ENCODE measurements at places on chromosomes 7 and 10.
A peak's percentile ranks its signal among the peaks of the same experiment; 100 is the strongest.

GRCh38 chr7:70679661-70680060 lies 452.3 kb upstream of the GALNT17 start:
- no peak for DNase-seq

DNA sequence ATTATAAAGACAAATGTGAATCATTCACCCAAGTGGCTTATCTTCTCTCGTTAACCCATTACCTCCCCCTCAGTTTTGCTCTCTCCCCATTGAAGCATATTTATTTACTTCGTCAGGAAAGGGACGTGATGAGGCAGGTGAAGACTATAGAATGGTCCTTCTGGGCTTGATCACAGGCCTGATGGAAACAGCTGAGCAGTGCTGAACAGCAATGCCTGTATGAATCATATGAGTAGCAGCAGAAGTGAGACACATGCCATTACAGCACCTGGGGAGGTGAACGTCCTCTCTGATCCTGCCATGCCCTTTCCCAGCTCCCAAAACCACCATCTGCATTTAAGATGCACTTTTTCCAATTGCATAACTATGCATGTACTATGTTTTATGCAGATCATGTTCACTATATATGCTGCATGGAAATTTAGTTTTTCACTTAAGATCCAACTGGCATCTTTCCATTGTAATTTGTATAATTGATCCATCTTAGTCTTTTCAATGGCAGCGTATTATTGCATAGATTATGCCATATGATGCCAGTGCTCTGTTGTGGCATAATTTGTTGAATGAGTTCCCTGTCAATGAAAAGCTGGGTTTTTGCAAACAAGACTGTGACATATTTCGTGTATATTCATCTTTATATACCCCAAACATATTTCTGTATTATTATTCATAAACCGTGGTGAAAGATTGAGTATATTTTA lies 105.3 kb downstream of the CXCL12 start:
- DNase-seq, result no peak

- no peak for DNase-seq
Observed at GRCh38 chr7:19798986-19799385, 25.6 kb upstream of the TMEM196 start.

DNA sequence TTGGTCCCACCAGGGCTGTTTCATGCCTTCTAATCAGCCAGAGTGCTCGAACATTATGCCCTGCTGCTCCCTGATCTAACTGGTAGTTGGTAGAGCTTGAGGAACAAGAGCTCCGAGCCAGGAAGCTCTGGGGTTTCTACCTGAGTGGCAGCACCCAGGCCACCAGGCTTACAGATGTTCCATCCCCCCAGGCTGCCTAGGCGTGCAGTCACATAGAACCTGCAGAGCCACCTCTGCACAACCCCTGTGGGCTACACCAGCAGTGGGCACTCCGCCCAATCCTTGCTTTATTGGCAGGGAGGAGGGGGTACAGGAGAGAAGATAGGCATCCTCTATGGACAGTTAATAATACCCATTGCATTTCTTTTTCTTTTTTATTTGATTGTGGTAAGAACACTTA lies 21.8 kb downstream of the MAP3K8 start:
- no peak for DNase-seq

GRCh38 chr10:13827076-13827797 lies 240.5 kb downstream of the PRPF18 start:
- no peak for DNase-seq

- DNase-seq, result no peak
Observed at GRCh38 chr7:127892488-127893314, 138.5 kb downstream of the LRRC4 start.

DNA sequence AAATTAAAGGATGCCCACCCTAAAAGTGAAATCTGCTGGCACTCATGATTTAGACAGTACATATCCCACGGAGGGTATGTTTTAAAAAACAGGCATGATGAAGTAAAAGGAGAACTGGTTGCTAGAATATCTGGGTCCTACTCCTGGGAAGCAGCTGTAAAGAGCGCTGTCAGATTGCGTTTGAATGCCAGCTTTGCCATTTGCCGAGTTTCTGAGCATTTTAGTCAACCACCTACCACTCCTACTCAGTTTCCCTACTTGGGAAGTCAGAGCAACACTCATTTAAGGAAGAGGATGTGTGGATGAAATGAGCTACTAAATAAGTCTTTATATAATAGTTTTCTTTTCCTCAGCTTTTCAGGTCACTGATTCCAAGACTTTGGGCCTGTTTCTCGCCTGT lies 1.1 kb upstream of the UMAD1 start:
- DNase-seq, result no peak

DNA sequence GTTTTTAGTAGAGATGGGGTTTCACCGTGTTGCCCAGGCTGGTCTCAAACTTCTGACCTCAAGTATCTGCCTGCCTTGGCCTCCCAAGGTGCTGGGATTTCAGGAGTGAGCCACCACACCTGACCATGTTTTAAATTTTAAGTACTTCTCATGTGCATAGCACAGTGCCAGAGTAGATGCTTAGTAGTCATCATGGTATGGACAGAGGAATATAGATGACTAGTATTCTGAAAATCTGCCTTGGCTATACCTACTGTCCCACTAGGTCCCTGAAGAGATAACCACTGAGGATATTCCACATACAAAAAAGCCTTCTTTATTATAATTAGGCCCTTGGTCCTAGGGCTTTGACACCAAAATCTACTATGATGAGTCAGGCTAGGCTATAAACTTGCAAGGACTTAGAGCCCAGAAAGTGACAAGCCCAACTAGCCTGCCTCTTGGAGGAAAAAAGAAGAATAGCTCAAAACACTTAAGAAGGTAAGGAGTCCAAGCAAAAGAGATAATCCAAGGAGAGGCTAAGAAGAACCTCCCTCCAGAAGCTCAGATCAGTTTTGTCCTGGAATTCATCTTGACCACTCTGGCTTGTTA lies 34.0 kb downstream of the LUC7L2 start:
- no peak for DNase-seq

GRCh38 chr10:24438800-24439199 lies 229.9 kb downstream of the KIAA1217 start:
- no peak for DNase-seq

DNA sequence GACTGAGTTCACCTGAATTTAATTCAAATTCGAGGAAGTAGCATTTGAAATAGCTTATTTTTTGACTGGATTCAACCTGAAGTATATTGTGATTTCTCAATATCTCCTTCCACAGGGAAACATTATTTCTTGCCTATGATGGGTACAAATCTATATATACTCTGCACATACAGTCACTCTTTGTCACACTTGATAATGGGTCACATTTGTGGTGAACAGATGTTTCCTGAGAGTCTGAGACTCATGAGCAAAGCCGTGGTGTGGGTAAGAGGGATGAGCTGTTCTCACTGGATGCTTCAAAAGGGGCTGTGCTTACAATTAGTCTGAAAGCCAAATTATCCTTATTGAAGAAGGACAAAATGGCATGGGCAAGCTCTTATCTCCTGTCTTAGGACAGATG lies 18.0 kb upstream of the TBXAS1 start:
- no peak for DNase-seq

DNA sequence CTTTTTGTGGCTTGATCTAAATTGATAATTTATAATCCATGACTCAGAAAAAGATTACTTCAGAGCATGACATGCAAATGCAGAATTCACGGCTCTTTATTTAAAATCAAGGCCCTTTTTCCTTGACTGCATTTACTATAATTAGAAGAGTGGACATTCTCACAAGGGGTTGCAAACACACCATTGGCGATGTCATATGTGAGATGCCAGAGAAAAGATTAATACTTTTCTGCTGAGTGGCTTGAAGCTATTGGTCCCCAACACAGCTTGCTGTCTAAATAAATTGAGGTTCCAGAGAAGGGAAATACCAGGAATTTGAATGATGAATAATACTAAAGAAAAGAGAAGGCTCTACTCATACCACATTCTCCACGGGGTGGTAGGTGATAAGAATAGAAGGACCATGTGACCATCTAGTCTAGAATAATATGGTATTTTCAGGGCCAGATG lies 78.7 kb upstream of the ARID5B start:
- peak; percentile 15 for DNase-seq

DNA sequence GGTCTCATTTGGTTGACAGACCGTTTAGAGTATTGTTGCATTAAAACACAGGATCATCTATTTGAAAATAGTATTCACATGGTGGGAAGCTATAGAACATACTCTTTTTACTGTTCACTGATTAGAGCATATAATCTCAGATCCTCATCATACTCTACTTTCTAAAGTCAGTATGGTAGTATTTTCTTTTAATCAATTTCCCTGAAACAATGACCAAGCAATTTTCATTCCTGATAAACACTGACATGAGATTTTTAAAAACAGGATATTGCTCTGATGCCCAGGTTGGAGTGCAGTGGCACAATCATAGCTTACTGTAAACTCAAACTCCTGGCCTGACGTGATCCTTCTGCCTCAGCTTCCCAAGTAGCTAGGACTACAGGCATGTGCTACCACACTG lies 63.9 kb downstream of the PTPN12 start:
- no peak for DNase-seq

GRCh38 chr10:53487019-53487983 lies 714.7 kb upstream of the MBL2 start:
- no peak for DNase-seq

- no peak for DNase-seq
Observed at GRCh38 chr7:132760244-132760623, 184.0 kb upstream of the PLXNA4 start.

GRCh38 chr10:84201244-84201606 lies 6.9 kb downstream of the CDHR1 start:
- no peak for DNase-seq

DNA sequence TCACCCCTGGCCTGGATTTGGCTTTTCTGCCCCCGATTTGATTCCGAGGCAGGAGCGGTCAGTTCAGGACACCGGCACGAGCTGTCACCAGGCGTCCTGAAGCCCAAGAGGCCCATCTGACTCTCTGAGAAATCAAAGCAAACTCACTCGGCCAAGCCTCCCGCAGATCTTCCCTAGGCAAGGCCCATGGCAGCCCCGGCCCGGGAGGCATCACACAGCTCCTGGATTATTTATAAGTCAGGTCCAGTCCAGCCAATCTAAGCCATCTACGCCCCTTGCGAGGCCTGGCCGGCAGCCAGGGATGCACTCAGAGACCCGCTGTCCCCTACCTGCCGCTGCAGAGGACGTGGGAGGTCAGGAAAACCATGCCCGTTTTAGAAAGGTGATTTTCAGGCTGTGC lies 87.3 kb upstream of the DIP2C start:
- DNase-seq, result no peak

DNA sequence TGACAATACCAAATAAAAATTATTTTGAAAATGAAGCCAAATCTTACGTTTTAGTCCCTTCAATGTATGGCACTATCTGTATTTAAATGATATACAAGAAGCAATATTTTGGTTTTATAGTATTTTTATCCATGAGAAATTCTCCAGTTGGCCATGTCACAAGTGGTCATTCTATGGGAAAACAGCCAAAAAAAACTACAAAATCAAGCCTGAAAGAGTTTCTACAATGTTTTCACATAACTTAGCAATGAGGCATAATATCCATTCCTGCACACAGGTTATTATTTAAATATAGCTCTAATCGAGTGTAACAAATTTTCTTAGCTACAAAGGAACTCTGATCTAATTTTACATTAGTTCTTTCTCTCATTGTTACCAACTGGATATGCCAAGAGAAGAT lies 5.4 kb downstream of the RAB11FIP2 start:
- no peak for DNase-seq

DNA sequence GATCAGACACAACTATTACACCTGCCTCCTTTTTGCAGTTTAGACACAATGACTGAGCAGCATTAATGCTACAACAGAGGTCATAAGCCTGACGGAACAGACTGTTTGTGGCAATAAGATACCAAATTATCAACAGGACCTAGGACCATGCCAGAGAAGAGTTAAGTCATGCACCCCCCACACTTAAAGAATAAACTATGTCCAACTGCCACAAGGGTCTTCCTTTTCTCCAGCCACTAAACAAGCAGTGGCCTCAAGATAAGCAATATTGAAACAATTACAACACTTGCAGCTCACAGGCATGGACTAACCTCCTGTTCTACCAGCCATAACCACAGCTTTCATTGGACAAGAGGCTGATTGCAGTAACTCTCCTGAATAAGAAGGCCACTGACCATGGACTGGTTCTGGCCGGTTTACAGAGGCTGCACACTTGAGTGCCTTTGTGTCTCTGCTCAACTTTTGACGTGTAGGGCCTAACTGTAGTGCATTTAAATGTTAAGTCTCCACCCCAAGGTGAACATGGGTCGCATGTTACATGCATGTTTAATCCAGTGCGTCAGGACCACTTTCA lies 104.4 kb downstream of the STRA8 start:
- DNase-seq, result no peak

- DNase-seq, result no peak
Observed at GRCh38 chr10:110254467-110254866, 47.1 kb downstream of the MXI1 start.

- DNase-seq, result peak; percentile 8
Observed at GRCh38 chr7:134547397-134548054, 1.4 kb upstream of the AKR1B15 start.

DNA sequence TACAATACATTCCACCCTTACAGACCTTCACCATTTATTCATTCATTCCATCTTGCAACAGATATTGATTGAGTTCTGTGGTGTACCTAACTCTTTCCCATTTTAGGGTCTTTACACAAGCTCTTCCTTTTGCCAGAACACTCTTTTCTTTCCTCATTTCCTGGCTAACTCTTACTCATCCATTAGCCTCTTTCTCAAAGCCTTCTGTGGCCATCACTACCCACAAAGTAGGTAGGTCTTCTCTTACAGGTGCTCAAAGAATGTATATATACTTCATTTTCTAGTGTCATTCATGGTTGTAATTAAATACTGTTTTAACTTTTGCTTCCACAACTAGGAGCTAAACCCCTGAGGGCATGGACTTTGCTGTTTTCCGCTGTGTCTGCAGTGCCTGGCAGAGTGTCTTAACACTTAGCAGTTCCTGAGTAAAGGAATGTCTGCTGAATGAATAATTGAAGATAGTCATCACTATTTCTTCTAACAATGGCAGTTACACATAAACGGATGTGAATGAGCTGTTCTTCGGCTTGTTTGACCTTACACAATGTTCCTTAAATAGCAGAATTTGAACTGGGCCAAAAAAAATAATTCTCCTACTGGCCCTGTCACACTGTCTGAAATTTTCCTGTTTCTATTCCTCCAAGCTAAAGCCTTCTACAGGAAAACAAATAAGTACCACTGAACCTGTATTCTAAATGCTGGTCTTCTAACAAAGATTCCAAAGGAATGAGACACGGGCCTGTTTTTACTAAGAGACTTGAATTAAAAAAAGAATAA lies 15.1 kb downstream of the BCAP29 start:
- DNase-seq, result peak; percentile 81

GRCh38 chr10:75074711-75075445 lies 36.6 kb upstream of the SAMD8 start:
- DNase-seq, result no peak
